ENCODE measurements at places on chromosomes 4 and X.

GRCh38 chr4:61335241-61335763 is 135.2 kb downstream of the ADGRL3 start:
- no peak for DNase-seq

- DNase-seq: no peak
Measured at GRCh38 chr4:118994030-118994429, 105.4 kb downstream of the SYNPO2 start.

GRCh38 chr4:180675359-180675650 is 1567.9 kb upstream of the TENM3 start:
- no peak for DNase-seq

DNA sequence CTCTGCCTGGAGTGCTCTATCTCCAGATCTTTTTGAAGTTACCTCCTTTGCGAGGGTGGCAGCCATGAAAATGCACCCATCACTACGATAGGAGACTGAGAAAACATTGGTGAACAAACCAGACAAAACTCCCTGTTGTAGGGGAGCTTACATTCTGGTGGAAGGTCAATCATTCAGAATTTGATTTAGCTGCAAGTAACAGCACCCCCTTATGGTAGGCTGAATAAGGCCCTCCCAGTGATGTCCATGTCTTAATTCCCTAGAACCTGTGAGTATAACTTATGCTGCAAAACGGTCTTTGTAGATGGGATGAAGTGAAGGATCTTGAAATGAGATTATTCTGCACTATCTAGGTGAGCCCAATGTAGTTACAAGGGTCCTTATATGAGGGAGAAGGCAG is 5.6 kb upstream of the TEC start:
- DNase-seq: no peak

All from ascending aorta (tissue), 2 donors.